ENCODE measurements at places on chromosomes 13 and 19.

- DNase-seq = no peak
Measured at GRCh38 chr13:46296921-46297320, 85.2 kb downstream of the LRRC63 start.

- DNase-seq = no peak
Measured at GRCh38 chr13:34623331-34623730, 318.7 kb upstream of the NBEA start.

DNA sequence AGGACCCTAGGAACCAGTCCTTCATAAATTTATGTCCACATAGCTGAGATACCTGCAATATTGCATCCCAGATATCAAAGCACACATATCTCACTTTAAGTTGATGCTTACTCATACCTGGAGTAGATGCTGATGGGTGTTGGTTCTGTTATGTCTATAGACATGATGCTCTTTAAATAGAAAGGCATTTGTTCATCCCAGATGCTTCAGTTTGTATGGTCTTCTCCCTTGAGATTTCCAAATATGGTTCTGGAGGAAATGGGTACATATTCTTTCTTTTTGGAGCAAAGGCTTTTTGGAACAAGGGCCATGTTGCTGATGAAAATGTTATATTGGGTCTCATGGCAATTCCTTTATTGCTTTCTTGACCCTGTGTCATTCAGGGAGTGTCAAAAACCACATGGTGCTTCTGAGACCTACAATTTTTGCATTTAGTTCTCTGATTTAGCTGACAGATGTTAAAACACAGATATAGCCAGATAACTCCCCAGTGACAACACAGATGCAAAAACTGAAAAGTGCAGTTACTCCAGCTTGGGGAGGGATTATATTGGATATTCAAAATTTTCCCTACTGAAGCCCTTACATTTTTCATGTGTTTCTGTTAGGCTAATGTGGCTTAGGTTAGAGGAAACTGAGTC, 211.4 kb downstream of the KCNRG start:
- DNase-seq = no peak

DNA sequence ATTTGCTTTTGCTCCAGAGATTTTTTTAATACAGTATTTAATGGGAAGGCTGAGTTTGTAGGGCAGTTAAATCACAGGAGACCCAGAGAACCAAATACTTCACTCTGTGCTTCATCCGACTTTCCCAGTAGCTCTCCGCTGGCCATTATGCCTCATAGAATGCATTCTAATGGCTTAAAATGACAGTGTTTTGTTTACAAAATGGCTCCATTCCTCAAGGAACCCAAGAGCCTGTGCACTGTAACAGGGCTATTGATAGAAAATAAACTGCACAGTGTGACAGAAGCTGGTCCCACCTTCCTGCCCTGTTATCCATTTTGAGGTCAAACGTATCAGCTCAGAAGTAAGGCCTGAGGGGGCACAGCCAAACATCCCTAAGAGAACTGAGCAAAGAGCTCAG, 136.5 kb downstream of the RAP2A start:
- DNase-seq = no peak

- DNase-seq = no peak
Measured at GRCh38 chr13:81379183-81379582, 1038.3 kb upstream of the SPRY2 start.

GRCh38 chr13:51093574-51093973, 17.5 kb downstream of the C13orf42 start:
- DNase-seq = no peak

GRCh38 chr19:1370579-1371361, 12.9 kb upstream of the NDUFS7 start:
- peak; percentile 66 for DNase-seq

DNA sequence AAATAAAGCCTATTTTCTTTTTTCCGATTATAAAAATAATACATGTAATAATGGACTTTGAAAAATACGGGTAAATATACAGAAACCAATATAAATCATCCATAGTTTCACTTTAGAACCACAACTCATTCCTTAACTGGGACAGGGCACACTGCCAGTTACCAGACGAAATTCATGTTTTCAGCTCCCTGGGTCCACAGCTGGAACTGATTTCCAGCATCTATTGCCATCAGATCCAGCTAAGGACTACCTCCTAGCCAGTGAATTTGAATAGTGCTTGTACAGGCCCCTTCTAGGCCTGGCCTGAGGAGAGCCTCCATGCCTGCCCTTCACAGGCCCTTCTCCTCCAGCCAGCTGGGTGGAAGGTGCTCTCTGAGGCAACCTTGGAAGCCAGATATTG, 30.0 kb upstream of the ATP12A start:
- no peak for DNase-seq

DNA sequence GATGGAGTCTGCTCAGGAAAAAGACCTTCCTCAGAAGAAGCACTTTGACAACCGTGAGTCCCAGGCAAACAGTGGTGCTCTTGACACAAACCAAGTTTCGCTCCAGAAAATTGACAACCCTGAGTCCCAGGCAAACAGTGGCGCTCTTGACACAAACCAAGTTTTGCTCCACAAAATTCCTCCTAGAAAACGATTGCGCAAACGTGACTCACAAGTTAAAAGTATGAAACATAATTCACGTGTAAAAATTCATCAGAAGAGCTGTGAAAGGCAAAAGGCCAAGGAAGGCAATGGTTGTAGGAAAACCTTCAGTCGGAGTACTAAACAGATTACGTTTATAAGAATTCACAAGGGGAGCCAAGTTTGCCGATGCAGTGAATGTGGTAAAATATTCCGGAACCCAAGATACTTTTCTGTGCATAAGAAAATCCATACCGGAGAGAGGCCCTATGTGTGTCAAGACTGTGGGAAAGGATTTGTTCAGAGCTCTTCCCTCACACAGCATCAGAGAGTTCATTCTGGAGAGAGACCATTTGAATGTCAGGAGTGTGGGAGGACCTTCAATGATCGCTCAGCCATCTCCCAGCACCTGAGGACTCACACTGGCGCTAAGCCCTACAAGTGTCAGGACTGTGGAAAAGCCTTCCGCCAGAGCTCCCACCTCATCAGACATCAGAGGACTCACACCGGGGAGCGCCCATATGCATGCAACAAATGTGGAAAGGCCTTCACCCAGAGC, 16.2 kb upstream of the ZNF544 start:
- no peak for DNase-seq

GRCh38 chr13:95367309-95367843, 66.1 kb upstream of the ABCC4 start:
- no peak for DNase-seq

- DNase-seq = no peak
Measured at GRCh38 chr13:24670961-24671381, 9.2 kb upstream of the ATP12A start.

DNA sequence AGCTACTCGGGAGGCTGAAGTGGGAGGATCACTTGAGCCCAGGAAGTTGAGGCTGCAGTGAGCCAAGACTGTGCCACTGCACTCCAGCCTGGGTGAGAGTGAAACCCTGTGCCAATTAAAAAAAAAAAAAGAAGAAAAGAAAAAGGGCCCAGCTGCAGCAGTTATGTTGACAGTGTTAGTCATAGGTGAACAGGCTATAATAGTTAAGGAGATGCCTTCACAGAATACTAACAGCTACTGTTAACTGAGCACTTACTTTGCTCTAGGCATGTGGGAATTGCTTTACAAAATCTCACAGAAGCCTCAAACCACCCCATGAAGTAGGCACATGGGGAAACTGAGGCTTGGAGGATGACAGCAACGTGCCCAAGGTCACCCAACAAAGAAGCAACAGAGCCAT, 3.9 kb downstream of the FBXO17 start:
- no peak for DNase-seq

DNA sequence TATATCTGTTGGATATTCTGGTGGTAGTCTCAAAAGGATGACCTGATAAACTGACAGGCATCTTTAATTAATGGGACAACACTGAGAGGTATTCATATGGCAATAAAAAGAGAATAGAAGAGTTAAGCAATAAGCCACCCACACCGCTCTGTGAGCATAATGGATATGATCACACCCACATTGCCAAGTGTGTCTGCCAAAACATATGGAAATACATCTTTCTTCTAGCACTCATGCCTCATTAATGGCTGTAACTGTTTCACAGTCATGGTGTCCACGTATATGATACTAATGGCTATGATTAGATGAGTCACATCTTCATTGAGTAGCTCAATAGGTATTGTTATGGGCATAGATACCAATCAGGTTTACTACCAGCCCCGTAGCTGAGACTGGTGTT, 13.1 kb downstream of the IGFL3 start:
- no peak for DNase-seq

DNA sequence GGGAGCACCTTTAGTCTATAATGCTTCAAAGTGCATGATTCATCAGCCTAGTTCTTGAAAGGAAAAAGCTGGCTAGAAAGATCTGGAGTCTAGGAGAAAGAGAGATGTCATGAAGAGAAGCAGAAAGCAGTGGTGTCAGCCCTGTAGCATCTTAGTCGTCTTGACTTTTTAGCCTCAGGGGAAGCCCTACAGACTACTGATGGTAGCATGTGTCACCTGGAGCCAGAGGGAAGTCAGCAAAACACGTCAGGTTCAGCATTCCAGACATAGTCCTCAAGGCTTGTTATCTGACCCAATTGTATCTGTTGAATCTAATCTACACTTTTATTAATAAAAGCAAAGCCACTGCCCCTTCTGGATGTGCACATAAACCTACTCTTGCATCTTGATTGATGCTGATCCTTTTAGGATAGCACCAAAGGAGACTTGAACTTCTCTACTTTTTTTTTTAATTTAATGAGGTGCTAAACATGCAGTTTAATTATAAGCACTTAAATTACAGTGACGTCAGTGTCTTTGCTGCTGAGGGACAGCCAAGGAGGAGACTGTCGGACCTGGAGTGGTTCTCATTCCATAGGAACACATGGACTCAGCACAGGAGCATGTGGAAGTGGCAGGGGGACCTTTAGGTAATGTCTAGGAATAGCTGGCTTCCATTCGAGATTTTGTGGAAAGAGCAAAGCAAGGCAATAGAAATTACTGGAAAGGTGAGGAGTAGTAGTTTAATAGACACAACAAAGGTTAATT, 525.5 kb upstream of the SGCG start:
- no peak for DNase-seq

DNA sequence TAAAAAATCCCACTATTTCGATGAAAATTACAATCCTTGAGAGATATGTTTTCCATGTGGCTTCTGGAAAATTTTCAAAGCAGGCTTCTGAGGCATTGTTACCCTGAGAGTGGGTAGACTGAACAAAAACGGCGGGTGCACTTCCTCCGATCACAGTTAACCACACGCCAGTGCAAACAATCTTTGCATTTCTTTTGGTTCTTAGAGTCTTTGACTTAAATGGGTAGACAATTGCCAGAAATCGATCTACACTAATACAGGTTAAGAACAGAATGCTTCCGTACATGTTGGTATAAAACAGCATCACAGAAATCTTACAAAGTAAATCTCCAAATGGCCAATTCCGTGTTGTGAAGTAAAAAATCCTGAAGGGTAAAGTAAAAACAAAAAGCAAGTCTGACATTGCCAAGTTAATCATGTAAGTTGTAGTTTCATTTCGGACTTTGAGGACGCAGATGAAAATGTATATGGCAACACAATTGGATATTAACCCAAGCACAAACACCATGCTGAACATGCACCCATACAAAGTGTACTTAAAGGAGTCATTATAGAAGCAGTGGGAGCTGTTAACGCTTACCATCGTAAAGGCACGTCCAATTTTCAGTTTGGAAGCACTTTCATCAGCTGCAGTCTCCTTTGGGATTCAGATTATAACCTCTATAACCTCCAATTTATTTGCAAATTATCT, 927 bp downstream of the LPAR6 start:
- no peak for DNase-seq

- DNase-seq = no peak
Measured at GRCh38 chr19:44723299-44723951, 24.5 kb downstream of the CEACAM16 start.

DNA sequence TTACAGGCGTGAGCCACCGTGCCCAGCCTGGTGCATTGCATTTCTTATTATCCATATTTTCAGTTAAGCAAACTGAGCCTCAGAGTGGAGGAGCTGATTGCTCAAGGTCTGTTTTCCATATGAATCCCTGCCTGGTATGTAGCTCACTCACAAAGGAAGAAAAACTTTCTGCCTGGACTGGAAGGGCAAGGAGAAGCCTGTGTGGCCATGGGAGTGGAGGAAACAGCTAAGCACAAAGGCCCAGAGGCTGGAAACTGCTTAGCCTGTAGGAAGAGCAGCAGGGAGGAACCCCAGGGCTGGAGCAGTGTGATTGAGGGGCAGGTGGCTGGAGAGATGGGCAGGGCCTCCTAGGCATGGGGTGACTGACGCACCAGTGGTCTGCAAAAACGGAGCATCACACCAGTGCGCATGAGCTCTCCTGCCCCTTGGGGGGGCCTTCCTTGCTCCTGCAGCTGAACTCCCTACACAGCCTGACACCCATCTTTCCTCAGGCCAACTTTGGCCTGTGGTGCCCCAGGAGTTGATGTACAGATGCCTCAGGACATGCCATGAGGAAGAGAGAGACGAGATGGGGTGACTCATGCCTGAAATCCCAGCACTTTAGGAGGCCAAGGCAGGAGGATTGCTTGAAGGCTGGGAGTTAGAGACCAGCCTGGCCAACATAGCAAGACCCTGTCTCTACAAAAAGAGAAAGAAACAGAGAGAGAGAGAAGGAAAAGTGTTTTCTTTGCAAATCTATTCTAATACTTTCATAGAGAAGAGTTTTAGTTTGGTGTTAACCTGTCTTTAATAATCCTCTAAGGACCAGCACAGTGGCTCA, 2.8 kb upstream of the HNRNPM start:
- DNase-seq = no peak

GRCh38 chr13:79497064-79497463, 16.1 kb downstream of the NDFIP2 start:
- no peak for DNase-seq

DNA sequence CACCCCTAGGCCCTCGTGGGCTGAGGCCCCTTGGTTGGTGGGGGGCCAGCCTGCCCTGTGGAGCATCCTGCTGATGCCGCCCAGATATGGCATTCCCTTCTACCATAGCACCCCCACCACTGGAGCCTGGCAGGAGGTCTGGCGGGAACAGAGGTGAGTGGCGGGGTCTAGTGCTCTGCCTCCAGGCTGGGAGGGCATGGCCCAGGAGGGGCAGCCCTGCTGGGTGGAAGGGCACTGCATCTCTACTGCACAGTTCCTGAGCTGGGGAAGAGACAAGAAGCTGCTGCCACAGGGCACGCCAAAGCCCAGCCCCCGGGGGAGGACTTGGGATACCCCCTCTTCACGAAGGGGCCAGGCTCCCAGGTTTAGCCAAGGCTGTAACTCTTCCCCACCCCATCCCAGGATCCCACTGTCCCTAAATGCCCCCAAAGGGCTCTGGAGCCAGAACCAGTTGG, 2.4 kb upstream of the KMT2B start:
- DNase-seq = peak; percentile 72

GRCh38 chr13:102620516-102620915, 23.7 kb downstream of the TPP2 start:
- no peak for DNase-seq

GRCh38 chr19:38993271-38993670, 17.7 kb upstream of the FBXO17 start:
- DNase-seq = no peak
